ENCODE measurements at places on chromosomes 6 and 20. TPM values are rescaled to one million over a fixed set of nuclear protein-coding genes. Genes with fewer than 3 reads are reported as not detected.
A peak's percentile ranks its signal among the peaks of the same experiment; 100 is the strongest.

JPH2 gene
- 15.5 TPM for total RNA-seq

TRERF1 gene
- total RNA-seq = 13.9 TPM

RAET1G gene
- 1.5 TPM for total RNA-seq

DNA sequence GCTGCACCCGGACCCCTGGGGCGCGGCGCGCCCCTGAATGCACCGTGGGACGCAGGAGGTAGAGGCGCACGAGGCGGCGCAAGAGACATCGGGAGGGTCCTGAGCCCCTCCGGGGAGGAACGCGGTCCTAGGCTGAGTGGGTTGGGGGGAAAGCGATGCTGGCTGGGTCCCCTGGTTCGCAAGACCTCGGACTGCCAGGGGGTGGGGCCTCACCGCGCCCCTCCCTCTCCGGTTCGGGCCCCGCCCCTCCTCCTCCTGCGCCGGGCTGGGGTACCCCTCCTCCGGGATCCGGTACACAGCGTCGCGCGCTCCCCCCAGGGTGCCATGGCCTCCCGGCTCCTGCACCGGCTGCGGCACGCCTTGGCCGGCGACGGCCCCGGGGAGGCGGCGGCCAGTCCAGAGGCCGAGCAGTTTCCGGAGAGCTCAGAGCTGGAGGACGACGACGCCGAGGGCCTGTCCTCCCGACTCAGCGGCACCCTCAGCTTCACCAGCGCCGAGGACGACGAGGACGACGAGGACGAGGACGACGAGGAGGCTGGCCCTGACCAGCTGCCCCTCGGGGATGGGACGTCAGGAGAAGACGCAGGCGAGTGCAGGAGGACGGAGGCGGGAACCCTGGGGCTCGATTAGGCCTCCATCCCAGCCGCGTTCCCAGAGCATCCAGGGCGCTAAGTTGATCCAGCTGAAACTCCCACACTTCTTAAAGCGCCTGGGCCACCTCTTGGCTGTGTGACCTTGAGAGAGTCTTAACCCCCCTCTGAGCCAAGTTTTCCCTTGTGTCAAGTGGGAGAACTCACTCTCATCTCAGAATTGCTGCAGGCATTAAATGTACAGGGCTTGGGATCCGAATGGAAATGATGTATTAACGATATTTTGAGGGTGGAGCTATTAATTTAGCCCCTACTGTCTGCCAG, 541 bp downstream of the SNX21 start:
- no peaks in the 10 kb centered on the region for H3K36me3 ChIP-seq
- peak; percentile 67 for DNase-seq
- H3K4me1 ChIP-seq = peaks cover 35% of the 10 kb centered on the region
- H3K4me3 ChIP-seq = peak overlapping the region; percentile 78

DNA sequence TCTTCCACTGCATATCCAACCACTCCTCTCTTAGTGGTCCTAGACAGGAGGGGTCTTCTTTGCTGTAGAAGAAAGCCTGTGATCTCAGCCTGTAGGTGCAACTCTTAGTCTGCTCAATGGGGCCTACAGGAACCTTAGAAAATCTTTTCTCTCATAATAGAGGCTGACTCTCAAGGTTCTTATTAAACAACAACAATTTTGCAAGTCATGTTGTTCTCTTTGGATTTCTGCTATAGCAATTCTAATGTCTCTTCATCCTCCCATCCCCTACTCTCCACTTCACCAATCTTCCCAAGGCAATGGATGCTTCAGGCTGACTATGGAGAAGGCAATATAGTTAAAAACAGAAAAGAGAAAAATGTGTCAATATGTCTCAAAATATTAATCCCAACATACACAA, 40.8 kb upstream of the SPTLC3 start:
- no peaks in the 10 kb centered on the region for H3K36me3 ChIP-seq
- no peaks in the 10 kb centered on the region for H3K27me3 ChIP-seq
- H3K4me3 ChIP-seq = no peak overlapping the region
- H3K4me1 ChIP-seq = peaks cover 58% of the 10 kb centered on the region
- DNase-seq = no peak

PPP1R3G gene
- 3.2 TPM for total RNA-seq

- no peak for DNase-seq
- no peaks in the 10 kb centered on the region for H3K27me3 ChIP-seq
- H3K36me3 ChIP-seq = no peaks in the 10 kb centered on the region
- no peaks in the 10 kb centered on the region for H3K4me1 ChIP-seq
- H3K4me3 ChIP-seq = no peak overlapping the region
- H3K27ac ChIP-seq = no peak overlapping the region
These were observed 23.9 kb upstream of the CD164 start for GRCh38 chr6:109406196-109406595.

DNA sequence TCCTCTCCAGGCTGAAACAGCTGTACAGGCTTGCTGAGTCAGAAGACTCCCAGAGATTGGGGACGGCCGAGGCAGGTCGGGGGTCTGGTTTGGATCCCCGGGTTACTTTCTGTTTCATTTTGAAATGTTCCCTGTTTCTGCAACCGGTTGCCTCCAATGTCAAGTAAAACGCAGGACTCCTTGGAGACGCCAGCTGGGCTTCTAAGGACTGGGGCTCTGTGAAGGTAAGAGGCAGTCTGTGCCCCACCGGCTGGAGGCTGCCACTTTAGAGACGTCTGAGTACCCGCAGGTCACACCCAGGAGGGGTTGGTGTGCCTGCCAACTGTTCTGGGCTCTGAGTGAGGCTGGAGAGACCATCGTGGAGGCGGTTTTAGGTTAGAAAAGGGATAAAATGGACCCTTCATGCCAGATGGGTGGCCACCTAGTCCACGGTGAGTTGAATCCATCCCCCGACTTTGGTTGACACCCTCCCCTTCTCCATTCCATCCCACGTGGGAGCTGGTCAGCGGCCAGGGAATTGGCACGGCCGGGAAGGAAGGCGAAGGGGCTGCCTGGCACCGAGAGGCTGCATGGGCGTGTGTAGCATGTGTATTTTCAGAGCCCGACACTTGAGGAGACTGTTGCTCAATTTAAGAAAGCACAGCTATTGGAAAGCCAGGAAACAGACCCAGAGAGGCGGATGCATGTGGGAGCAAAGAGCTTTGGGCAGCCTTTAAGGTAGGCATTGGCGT, 240.9 kb downstream of the PHACTR1 start:
- H3K4me3 ChIP-seq = no peak overlapping the region
- no peak overlapping the region for H3K27ac ChIP-seq
- H3K27me3 ChIP-seq = peaks cover 73% of the 10 kb centered on the region
- H3K36me3 ChIP-seq = no peaks in the 10 kb centered on the region
- no peaks in the 10 kb centered on the region for H3K4me1 ChIP-seq
- no peak for DNase-seq

GRCh38 chr6:100913400-100914276, 32.5 kb upstream of the ASCC3 start:
- H3K4me3 ChIP-seq = no peak overlapping the region
- no peaks in the 10 kb centered on the region for H3K36me3 ChIP-seq
- H3K4me1 ChIP-seq = no peaks in the 10 kb centered on the region
- H3K27me3 ChIP-seq = no peaks in the 10 kb centered on the region
- no peak overlapping the region for H3K27ac ChIP-seq
- DNase-seq = no peak

ITPR3 gene
- 41.8 TPM for total RNA-seq

WASF1 gene
- total RNA-seq = 15.8 TPM

- H3K27ac ChIP-seq = no peak overlapping the region
- no peaks in the 10 kb centered on the region for H3K27me3 ChIP-seq
- H3K36me3 ChIP-seq = no peaks in the 10 kb centered on the region
- H3K4me1 ChIP-seq = no peaks in the 10 kb centered on the region
- no peak overlapping the region for H3K4me3 ChIP-seq
- no peak for DNase-seq
These were observed 200.2 kb upstream of the EYA4 start for GRCh38 chr6:133040803-133041419.
